Upper lobe of right lung (tissue), 1 donor: ENCODE measurements at places on chromosomes 16 and 17. TPM values are rescaled to one million over a fixed set of nuclear protein-coding genes. Genes with fewer than 3 reads are reported as not detected.

DNA sequence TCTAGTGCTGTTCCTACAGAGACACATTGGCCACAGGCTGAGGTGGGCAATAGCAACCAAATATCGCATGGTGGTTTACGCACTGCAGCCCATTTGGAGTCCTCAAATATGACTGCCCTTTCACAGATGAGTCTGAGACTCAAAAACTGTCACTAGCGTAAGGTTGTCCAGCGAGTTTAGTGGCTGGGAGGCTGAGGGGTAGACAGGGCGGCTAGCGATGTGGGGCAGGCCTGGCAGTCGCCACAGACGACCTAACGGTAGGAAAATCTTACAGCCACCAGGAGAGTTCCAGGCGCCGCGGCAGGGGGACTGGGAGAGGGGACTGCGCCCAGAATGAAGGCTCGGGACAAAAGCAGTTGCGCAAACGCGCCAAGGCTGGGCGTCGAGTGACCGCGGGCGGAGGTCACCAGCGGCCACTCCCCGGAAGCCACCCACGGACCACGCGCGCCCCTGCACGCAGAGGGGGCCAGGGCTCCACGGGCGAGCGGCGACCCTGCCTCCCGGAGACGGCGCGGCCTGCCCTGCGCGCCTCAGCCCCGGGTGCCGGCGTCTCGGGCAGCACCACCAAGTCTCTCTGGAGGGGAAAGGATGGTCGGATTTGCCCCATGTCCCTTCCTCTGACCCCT is 699 bp upstream of the MAP1LC3B start:
- no peaks in the 10 kb centered on the region for H3K27me3 ChIP-seq
- peak overlapping the region; percentile 99 for H3K27ac ChIP-seq
- DNase-seq = peak; percentile 92
- peaks cover 39% of the 10 kb centered on the region for H3K4me1 ChIP-seq
- peak overlapping the region; percentile 73 for H3K4me3 ChIP-seq

DNA sequence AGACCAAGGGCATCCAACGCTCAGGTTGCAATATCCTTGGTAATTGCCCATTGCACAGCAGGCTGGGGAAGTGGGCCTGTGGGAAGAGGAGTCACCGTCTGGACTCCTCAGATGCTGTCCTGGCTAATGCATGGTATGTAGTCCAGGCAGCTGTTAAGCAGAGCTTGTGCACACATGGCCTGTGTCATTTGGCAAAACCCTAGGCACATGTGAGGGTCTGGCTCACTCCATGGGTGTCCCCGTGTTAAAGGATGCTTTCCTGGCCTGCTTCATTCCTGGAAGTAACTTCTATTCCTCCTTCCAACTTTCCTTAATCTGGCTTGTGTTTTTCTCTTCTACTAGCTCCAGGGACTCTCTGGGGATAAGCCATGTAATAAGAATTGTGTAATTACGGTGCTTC is 378.0 kb upstream of the CA10 start:
- H3K4me1 ChIP-seq = no peaks in the 10 kb centered on the region
- H3K36me3 ChIP-seq = no peaks in the 10 kb centered on the region
- H3K4me3 ChIP-seq = no peak overlapping the region
- no peak overlapping the region for H3K27ac ChIP-seq

GRCh38 chr16:11355862-11356261 is 10.6 kb downstream of the RMI2 start:
- no peaks in the 10 kb centered on the region for H3K36me3 ChIP-seq
- H3K27me3 ChIP-seq = no peaks in the 10 kb centered on the region
- no peak overlapping the region for H3K4me3 ChIP-seq
- peaks cover 27% of the 10 kb centered on the region for H3K4me1 ChIP-seq
- no peak overlapping the region for H3K27ac ChIP-seq
- DNase-seq = peak; percentile 6

DNA sequence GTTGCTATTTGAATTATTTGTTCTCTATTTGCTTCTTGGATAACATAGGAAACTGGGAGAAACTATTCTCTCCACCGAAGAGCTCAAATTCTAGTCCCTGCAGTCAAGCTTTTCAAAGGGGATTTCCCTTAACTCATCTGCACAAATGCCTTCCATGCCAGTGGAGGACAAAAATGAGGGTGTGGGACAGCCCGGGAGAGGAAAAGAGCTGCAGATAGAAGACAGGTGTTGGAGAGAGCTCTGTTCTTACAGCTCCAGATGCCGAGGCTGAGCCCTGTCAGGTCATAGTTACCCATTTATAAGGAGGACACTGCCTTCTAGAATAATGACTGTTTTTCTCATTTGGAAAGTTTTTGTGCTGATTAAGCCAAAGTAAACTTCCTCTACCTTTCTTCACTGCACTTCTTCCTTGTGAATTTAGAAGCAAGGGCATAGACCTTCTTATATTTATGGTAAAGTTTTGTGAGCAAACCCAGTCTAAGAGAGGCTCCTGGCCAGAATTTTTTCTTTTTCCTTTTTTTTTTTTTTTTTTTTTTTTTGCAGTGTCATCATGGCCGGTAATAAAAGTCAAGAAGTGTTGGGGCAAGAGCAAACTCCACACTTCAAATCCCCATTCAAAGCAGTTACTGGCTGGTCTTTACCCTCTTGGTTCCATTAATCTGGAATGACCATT is 177.2 kb downstream of the ABCC12 start:
- no peaks in the 10 kb centered on the region for H3K4me1 ChIP-seq
- no peaks in the 10 kb centered on the region for H3K27me3 ChIP-seq
- H3K4me3 ChIP-seq = no peak overlapping the region
- H3K27ac ChIP-seq = no peak overlapping the region
- DNase-seq = no peak

Gene WNK4
- 0.38 TPM for total RNA-seq

Gene SMIM5
- 0.84 TPM for total RNA-seq
